ENCODE measurements at places on chromosomes 6 and 20.

DNA sequence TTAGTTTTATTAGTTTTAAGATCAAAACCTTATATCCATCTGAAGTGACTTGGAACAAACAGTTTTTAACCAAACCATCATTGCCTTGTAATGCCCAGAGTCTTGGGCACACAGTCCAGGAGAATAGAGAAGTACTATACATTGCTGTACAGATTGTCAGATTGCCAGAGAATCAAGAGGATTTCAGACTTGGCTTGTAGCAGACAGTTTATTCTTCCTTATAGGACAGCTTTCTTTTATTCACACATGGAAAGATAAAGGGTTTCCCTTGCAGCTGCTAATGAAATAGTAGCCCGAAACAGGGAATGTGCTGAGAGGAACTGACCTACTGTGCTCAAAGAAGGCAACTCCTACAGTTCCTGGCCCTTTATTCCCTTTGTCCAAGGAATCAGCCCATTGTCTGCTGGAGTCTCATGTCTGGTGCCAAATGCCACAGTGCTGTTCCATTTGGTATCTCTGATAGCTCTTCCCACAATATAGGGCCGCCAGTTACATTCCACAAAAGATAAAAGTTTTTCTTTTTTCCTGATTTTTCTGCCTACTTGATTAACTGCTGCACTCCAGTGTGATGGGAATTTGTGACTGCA, 30.6 kb downstream of the DCBLD1 start:
- DNase-seq = no peak

DNA sequence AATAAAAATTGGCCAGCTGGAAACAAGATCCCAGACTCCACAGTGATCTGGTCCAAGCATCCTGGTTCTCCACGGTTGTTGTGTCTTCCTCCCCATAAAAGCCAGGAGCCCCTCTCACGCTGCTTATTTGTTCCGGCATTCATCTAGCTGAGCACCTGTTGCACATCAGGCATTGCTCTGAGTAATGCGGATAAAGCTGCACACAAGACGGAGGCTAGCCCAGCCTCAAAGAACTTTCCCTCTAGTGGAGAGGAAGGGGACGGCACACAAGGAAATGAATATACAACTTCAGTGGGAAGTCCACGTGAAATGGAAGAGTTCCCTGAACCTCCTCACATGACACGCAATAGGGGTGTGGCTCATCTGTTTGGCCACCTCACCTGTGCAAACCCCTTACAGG, 30.3 kb upstream of the NXT1 start:
- peak; percentile 39 for DNase-seq

GRCh38 chr6:161922631-161923119, 648.8 kb upstream of the AGPAT4 start:
- DNase-seq = peak; percentile 54

DNA sequence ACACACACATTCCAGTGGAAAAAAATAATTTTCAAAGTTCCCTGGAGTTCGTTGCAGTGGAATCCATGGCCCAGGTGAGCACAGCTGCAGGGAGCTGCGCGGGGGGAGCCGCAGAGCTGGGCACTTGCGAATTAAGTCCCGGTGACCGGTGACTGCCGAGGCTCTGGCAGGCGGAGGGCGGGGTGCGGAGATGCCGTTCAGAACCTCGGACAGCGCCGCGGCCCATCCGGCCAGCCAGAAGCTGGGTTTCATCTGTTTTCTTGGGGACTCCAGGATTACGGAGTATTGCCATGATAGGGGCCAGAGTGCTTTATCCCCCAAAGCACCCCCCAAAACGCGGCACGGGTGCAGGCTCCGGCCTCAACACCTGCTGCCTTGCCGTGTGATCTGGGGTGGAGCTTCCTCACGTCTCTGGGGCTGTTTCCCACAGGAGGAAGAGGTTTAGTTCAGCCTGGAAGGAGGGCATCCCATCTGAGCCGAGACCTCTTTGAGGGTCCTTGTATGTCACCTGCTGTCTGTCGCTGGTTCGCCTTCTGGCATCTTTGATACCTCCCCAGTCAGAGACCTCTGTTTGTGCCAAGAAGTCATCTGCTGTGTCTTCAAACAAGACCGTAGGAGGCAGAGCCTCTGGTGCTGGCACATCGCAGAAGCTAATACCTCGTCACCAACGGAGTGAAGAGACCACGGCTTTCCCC, 99.4 kb downstream of the YTHDF1 start:
- peak; percentile 78 for DNase-seq

GRCh38 chr20:58421497-58421850, 32.4 kb downstream of the VAPB start:
- peak; percentile 74 for DNase-seq

DNA sequence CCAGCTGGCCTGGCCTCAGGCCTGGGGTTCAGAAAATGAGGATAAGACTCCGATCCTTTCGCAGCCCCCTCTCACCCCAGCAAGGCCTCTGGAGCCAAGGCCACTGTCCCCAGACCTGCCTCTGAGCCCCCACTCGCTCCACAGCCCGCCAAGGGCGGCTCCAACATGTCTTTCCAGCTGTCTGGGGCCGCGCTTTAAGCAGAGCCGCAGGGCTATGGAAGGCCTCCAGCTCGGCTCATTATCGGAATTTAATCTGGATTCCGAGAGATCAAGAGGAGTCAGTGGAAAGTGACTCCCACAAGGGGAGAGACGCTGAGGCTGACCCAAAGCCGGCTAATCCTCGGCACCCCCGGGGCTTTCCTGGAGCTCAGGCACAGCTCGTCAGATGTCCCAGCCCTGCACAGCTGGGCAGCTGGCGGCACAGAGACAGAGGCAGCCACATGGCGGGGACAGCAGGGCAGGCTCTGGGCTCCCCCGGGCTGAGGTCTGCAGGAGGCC, 41.8 kb downstream of the BMP7 start:
- DNase-seq = no peak

GRCh38 chr6:112241820-112242429, 12.4 kb downstream of the LAMA4 start:
- no peak for DNase-seq

DNA sequence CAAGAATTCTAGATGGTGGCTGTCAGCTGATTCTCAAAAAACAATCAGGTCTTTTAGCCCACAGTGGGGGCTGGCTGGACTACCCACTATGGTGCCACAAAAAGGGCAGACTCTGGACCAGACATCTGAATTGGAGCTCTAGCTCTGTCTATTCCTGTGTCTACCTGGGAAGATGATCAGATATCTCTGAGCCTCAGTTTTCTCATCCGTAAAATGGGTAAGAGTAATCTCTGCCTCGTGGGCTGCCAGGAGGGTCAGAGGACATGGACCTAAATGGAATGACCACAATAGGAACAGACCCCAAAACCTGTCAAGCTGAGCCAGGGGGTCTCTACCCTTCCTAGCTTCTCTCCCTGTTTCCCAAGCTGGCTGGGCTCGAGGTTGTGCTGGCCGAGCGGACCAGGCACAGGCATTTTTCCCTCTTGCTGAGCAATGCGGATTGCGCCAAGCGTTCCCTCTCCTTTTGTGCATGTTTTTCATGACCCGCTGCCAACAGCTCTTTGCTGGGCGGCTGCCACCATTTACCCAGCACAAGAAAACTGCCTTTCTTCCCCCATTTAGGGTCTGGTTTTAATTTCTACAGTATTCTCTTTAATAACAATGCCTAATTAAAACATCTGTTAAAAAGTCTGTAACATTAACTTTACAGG, 74.7 kb upstream of the MAFB start:
- no peak for DNase-seq

DNA sequence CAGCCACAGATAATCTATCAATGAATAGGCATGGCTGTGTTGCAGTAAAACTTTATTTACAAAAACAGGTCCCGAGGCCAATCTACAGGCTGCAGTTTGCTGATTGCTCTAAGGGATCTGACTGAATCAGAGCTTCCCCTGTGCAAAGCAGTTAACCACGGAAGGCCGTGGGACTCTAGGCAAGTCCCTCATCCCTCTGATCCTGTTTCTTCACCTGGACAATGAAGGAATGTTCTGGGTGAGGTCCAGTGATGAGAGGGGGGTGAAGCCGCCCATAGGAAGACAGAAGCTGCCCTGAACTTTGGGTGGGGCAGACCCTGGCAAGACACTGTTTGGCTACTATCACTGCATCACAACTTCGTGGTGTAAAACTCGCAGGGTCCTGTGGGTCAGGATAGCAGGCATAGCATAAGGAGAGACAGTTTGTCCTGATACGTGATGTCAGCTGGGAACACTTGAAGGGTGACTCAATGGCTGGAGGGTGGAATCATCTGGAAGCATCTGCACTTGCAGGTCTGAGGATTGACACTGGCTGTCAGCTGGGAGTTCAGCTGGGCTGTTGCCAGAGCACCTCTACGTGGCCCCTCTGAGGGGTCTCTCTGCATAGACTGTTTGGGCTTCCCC, 33.3 kb upstream of the TGM2 start:
- no peak for DNase-seq

- DNase-seq = no peak
Observed at GRCh38 chr6:37049758-37050044, 44.2 kb downstream of the FGD2 start.

- no peak for DNase-seq
Observed at GRCh38 chr20:32875673-32876072, 16.9 kb downstream of the EFCAB8 start.

GRCh38 chr6:54264581-54265272, 43.5 kb upstream of the TINAG start:
- DNase-seq = no peak

- no peak for DNase-seq
Observed at GRCh38 chr6:166278579-166279392, 29.4 kb downstream of the PRR18 start.

- no peak for DNase-seq
Observed at GRCh38 chr20:16810216-16810615, 62.1 kb downstream of the OTOR start.

DNA sequence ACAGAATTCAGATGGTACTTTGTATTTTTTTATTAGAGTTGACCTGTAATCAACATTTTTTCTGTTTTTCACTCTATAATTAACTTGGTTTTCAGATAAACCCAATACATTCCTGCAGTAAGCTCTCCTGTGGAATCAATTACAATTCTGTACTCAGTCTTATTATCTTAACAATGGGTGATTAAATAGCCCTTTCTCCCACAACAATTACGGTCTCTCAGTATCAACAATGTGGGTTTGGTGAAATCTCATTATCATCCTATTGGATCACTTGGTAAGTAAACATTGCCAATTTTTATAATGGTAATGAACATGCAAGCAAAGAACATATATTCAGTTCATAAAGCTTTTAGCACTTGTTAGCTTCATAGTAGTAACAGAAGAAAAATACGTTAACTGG, 438.9 kb upstream of the EPHA7 start:
- no peak for DNase-seq

GRCh38 chr6:44540881-44541280, 153.4 kb downstream of the CDC5L start:
- no peak for DNase-seq

- peak; percentile 47 for DNase-seq
Observed at GRCh38 chr6:31614684-31615578, at the start of gene AIF1. Gene AIF1 (plus strand): TSS chr6:31615234. CDS start chr6:31615330, 96 bp downstream.

- no peak for DNase-seq
Observed at GRCh38 chr6:166104107-166104506, 63.5 kb downstream of the TBXT start.

- DNase-seq = no peak
Observed at GRCh38 chr20:59376109-59376841, 75.9 kb downstream of the EDN3 start.

DNA sequence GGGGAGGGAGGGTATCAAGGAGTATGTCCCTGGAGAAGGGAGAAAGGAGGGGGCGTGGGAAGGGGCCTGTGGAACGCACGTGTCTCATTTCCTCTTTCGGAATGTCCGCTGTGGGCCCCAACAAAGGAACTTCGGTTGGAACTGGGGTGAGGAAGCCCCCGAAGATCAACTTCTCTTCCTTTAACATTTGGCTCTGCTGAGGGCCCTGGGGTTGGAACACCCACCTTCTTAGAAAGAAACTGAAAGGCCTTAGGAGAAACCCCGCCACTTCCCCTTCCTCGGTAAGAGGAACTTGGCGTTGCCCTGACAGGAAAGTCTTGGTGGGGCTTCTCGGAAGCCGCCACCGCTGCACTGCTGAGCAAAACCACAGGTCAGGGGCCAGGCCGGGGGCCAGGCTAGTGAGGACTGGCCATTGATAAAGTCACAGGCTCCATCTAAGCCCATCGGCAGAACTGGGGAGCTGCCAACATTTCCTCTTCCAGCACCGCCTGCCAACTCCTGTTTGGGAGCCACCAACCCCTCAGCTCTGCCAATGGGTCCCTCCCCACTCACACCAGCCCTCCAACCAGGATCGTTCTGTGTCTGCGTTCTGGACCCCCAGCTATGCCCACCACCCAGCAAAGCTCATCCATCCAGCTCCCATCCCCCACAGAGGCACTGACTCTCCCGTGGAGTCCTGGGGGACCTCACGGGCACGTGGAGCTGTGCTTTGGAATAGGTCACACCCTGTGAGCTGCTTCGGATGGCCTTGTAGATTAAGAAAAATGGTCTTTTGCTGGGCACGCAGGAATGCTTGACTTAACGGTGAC, 44.8 kb downstream of the FGD2 start:
- DNase-seq = no peak

DNA sequence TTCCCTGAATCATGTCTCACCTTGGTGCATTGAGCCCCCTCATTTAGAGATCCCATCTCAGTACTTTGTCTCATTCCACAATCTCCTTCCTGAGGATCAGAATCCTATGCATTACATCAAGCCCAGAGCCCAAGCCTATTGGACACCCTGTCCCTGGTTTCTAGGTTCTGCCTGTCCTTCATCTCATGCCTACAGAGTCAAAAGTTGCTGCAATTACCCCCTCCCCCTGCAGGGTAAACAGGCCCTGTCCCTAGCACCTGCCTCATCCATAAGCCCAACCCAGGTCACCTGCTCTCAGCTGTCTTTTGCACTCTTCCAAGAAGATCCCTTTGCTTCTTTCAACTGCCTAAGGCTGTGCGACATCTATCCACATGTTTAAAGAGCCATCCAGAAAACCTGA, 93.9 kb downstream of the SPTLC3 start:
- DNase-seq = peak; percentile 86

- peak; percentile 35 for DNase-seq
Observed at GRCh38 chr20:38471987-38472512, 593 bp upstream of the RALGAPB start.

GRCh38 chr6:106155219-106155830, 69.2 kb downstream of the PRDM1 start:
- no peak for DNase-seq

- DNase-seq = no peak
Observed at GRCh38 chr6:162157167-162157870, 570.2 kb downstream of the PRKN start.

DNA sequence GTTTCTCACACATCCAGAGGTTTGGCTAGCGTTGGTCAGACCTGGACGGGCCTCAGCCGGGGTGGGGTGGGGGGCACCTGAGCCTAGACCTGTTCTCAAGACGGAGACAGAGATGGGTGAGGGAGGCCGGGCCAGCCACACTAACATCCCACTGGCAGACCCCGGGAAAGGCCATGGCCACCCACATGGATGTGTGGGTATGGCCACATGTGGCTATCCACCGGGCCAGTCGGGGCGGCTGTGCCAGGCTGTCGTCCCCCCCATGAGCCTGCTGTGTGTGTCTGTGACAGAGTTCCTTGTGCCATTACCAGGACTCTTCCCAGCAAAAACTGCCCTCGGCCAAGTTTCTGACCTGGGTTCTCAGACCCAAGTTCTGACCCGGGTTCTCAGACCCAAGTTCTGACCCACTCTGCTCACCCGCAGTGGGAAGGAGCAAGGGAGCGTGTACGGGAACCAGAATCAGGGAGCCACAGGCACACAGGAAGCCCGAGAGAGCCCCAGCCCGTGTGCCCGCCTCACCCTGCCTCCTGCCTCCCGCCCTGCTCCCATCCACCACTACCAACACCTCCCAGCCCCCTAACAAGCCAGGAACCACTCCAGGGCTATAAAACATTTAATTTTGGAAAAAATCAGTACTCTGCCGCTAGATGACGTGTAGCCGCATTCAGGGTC, 255.5 kb downstream of the TAF4 start:
- DNase-seq = no peak
